Activated CD4-positive, alpha-beta T cell treated with anti-CD3 and anti-CD28 coated beads, Interleukin-2, amount 50 U/mL, for 24 hours (primary cell): ENCODE measurements at places on chromosomes 16 and 17.

GRCh38 chr17:39485555-39485954 lies 24.3 kb downstream of the CDK12 start:
- no peak for DNase-seq

- DNase-seq = no peak
Measured at GRCh38 chr17:67562005-67562404, 155.7 kb upstream of the NOL11 start.

- no peak for DNase-seq
Measured at GRCh38 chr17:77568540-77568939, 390.0 kb upstream of the TNRC6C start.

DNA sequence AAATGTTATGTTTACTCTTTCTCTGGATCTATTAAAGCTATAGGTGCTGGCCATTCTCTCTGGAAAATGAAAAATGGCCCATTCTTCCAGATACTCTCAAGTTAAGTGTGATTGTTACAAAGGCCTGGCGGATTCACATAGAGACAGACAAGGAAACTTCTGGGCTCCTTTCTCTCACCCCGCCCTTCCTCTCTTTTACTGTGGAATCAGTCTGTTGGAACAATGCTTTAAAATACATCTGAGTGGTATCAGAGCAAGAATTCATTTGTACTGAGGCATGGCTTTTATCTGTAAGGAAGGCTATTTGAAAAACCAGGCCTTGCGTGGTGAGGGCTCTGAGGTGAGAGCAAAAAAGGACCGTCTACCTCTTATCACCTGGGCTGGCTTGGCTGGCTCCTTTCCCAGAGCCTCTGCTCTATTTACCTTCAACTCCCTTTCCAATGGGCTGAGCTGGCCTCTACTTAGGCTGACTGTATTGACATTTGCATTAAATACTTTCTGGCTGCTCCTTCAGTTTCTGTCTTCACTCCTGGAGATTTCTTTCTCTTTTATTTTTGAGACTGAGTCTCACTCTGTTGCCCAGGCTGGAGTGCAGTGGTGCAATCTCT lies 274.0 kb downstream of the PHKB start:
- no peak for DNase-seq

GRCh38 chr17:956905-957304 lies 22.7 kb downstream of the NXN start:
- DNase-seq = no peak

DNA sequence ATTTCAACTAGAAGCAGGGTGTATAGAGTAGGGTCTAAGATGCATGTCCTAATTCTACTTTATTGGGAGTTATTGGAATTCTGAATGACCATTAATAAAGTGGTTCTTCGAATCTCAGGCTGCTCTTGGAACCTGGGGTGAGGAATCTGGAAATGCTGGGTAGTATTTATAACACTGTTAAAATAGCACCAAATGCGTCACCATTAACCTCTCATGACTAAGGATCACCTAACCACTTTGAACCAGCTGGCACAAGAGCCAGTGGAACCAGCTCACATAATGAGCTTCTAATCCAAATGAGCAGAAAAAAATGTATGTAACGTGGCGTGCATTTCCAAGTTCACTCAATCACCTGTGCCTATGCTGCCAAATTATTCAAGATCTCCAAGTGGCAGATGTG lies 281.7 kb downstream of the GRIN2A start:
- DNase-seq = no peak

GRCh38 chr16:88478889-88479792 lies 26.1 kb downstream of the ZFPM1 start:
- DNase-seq = no peak

- no peak for DNase-seq
Measured at GRCh38 chr17:39767147-39767546, 29.4 kb downstream of the GRB7 start.

- no peak for DNase-seq
Measured at GRCh38 chr16:50311134-50311528, 44.8 kb downstream of the ADCY7 start.

DNA sequence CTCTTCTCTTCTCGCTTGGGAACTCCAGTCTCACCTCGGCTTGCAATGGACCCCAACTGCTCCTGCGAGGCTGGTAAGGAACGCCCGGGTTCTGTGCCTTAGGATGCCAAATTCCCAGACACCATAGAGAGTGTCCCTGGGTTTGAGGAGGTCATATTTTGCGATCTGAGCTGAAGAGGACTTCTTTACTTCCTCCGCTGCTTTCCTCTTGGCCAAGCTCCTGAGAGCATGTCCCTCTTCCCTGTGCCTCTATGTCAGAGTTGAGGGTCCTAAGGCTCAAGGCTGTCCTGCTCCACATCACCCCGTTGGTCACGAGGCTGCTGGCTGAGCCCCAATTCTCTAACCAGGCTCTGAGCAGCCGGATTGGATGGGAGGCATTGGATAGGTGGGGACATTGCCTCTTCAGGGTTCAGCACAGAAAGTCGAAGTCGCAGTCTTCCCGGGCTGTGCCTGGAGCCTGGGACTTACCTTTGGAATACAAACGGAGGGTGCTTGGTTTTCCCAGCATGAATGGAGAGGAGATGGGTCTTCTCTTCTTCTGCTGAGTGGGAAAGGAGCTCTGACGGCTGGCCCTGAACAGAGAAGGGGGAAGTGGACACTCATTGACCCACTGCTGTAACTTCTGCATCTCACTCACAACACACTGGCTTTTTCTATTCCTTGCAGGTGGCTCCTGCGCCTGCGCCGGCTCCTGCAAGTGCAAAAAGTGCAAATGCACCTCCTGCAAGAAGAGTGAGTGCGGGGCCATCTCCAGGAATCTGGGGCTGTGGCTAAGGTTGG lies 416 bp downstream of the MT1H start:
- DNase-seq = no peak

DNA sequence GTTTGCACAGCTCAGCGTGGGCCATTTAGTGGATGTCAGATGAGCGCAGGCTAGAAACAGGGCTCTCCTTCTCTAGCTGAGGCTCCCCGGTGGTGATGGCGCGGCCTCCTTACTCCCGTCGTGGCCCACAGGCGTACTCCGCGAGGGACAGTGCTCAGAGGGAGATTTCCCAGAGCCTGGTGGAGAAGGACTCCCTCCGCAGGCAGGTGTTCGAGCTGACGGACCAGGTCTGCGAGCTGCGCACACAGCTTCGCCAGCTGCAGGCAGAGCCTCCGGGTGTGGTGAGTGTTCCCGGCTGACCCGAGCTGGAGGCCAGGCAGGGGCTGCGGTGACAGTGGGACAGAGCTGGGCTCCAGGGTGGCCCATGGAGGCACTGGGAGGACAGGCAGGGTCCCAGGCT lies 21.4 kb downstream of the CARD14 start:
- DNase-seq = no peak

GRCh38 chr16:27400751-27401620 lies 988 bp upstream of the IL21R start:
- no peak for DNase-seq

GRCh38 chr17:80297996-80298560 lies 37.4 kb downstream of the RNF213 start:
- no peak for DNase-seq

GRCh38 chr17:35171834-35172233 lies 22.4 kb downstream of the SLC35G3 start:
- DNase-seq = no peak

DNA sequence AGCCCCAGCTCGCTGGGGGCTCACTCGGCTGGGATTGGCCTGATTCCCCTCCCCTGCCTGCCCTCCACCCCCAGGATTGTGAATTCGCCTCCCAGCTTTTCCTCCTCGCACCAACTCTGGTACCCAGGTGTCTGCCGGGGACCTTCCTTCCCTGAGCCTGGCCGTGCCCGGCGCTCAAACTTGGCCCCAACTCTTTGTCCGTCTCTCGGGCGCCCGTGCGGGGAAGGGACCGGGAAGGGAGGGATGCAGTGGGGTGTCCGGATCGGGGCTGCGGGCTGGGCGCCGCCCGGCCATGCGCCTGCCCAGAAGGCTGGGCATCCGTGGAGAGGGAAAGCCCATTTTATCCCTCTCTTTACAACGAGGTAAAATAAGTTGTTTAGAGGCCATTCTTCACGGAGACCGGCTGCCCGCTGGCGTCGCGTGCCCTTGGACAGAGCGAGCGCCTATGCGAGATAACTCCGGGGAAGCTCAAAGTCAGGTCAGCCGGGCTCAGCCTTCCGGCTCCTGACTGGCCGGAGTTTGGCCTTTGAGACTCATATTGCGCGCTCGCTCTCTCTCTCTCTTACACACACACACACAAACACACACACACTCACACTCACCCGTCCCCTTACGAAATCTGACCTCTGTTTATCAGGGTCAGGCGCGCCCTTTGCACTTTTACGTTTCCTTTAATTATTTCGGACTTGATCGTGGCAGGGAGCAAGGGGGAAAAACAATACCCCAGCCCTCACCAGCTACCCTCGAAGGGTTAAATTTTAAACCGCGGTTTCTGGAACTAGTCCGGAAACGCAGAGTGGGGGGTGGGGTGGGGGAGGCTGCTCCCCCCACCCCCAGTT lies 774 bp upstream of the MAF start:
- no peak for DNase-seq

DNA sequence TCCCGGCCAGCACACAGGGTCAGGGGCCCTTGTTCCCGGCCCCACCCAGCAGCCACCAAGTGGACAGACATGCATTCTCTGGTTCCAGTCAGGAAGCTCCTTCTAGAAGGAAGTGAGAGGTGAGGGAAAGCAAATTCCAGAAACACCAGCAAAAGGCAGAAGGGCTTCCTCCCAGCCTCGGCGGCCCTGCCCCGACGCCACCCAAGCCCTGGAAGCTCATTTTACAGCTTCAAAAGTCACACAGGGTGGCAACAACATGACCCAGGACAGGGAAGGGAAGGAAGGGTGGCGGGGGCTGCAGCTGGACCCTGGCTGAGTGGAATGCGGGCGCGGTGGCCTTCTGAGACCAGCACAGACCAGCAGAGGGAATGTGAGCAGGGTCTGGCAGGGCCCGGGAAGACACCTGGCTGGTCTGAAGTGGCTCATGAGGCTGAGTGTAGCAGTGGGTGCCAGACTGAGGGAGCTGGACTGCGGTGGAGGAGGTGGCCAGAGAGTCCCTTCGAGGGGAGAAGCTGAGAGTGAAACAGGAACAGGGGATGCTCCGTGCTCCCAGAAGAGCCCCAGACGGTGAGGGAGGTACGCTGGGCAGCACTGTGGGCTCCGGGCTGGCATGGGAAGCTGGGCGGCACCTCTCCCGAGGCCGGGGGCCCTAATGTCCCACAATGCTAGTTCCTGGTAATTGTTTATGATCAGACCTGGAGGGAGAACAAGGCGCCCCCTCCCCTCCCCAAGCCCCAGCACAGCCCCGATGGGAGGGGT lies 1.9 kb upstream of the UNC13D start:
- no peak for DNase-seq

DNA sequence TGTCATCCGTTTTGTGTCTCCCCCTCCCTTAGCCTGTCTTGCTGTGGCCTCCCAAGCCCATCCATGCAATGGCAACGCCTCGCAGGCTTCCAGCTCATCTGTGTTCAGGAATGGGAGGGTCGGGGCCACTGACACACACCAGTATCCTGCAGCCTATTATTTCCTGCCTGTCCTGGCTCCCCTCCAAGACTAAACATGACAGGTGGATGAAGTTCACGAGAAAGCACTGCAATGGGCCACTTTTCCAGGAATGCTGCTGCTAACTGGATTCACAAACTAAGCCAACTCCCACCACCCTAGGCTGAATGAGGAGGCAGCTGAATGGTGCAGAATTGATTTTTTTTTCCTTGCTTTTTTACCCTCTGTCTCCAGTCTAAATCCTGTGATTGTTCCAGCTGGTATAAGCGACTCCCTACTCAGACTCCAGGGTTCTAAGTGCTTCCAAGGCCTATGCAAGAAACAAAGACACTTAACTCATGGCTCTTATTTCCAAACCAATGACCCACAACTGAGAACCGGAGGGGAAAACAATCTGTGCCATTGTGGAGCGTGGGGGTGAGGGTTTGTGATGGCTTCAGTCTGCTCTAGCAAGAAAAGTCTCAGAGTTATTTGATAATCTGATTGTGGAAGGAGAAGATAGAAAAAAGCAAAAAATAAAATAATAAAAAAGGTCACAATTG lies 23.3 kb downstream of the TMEM100 start:
- DNase-seq = no peak

- no peak for DNase-seq
Measured at GRCh38 chr17:75338335-75338734, 49.1 kb upstream of the SLC25A19 start.

DNA sequence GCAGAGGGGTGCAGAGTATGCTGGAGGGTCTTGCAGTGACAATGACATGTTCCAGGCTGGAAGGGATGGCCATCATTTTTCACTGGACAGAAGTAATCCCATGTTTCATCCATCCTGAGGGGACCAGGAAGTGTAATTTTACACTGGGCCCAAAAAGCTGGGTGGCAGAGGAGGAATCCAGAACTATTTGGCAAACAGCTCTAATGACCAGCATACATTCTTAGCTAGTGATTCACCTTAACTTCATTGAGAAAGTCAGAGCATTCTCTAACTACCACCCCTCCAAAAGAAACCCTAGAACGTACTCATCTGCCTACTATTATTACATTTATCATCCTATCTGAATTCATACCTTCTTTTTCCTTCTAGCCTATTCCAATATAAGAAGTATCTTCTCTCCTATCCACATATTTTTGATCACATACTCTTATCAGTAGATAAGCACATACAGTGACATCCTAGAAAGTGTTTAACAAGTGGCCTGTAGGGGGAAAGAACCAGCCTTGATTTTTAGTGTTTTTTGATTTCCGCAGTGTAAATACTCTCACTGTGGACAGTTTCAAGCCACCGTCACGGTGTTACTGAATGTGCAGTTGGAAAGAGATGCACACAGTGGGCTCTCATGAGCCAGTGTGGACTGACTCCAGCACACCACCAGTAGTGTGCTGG lies 118.1 kb downstream of the FTO start:
- no peak for DNase-seq

- DNase-seq = no peak
Measured at GRCh38 chr17:51398687-51399086, 138.3 kb downstream of the UTP18 start.

DNA sequence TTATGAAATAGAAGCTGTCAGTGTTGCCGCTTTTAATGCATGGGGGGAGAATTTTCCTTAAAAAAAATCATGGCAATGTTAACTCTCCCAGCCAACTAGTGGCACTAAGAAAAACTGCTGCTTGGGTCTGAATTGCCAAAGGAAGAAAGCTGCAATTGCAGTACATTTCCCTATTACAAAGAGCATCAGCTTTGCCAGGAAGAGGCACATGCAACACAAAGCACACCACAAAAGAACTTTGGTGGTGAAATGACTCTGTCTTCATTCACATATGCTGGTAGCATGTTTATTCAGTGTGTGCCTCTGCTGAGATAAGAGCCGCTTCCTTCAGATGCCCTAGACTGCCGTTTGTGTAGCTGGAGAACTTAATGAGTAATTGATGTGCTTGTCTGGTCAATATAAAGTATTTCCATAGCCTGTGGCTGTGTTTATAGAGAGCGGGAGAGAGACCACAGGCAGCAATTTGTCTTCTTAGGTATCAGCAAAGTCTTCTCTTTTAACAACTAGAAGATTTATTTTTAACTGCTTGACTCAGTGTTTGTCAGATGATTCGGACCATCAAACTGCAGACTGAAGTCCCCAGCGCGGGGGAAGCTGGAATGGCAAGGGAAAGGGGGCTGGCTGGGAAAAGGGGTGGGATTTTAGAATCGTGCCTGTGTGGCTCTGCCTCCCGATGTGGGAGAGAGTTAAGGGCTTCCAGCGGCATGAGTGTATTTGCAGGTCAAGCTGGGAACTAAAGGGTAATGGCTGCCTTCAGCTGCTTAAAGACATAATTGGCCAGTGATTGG lies 115.1 kb downstream of the MRTFB start:
- DNase-seq = no peak

- DNase-seq = no peak
Measured at GRCh38 chr16:85075236-85075924, 36.9 kb downstream of the CIBAR2 start.
